ENCODE measurements at places on chromosomes 6 and 20.

- no peak for DNase-seq
Measured at GRCh38 chr20:61753316-61753942, 312.3 kb downstream of the TAF4 start.

DNA sequence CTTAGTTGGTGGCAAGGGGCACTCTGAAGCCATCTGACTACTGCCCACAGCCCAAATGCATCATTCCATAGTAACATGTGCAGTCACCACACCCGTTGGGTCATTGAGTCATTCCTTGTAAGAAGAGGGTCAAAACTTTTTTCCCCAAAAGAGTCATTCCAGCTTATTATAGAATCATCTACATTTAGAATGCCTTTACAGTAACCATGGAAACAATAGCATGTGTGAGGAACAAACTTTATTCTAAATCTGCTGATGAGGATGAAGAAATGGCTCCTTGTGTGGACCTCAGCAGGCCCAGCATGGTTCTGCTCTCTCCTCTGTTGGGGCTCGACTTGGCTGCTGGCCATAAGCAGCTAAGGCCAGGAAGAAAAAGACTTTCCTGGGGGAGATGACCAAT is 111.2 kb upstream of the PTPRT start:
- no peak for DNase-seq

- DNase-seq = no peak
Measured at GRCh38 chr20:21391185-21391971, 5.9 kb downstream of the NKX2-4 start.

- DNase-seq = no peak
Measured at GRCh38 chr6:147811913-147812629, 303.6 kb downstream of the SAMD5 start.

DNA sequence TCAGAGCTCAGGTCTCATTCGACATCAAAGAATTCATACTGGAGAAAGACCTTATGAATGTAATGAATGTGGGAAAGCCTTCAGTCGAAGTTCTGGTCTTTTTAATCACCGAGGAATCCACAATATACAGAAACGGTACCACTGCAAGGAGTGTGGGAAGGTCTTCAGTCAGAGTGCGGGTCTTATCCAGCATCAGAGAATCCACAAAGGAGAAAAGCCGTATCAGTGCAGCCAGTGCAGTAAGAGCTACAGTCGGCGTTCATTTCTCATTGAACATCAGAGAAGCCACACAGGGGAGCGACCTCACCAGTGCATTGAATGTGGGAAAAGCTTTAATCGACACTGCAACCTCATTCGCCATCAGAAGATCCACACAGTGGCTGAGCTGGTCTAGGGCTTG is 7.7 kb downstream of the ZSCAN9 start:
- no peak for DNase-seq

DNA sequence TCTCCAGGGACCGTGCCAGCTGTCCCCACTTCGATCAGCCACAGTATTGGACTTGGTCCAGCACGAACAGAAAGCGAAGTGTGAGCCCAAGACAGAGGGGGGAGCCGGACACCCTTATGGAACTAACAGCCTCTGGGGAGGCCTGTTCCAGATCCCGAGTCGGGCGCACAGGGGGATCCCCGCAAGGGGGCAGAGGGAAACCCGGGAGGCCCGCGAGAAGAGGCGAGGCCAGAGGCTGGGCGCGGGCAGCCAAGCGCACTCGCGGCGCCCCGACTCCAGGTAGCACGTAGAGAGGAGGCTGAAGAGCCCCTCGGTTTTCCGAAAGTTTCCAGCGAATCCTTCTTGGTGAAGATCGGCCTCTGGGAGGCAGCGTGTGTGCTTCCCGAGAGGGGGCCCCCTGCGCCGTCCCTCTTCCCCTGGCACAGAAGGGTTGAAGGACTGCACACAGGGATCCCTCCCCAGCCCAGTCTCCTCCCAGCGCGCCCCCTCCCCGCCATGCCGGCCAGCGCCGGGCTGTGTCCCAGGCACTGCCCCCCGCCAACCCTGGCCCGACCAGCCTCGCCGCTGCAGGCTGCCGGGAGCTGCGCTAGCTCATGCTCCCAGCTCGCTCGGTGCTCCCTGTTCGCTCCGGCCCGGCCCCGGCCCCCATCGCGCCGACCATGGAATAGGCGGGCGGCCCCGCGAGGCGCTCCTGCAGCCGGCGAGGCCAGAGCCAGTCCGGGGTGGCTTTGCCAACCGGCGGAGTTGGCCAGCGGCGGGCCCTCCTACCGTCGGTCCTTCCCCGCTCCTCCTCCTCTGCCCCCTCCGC is 577 bp upstream of the SLC24A3 start:
- no peak for DNase-seq

- no peak for DNase-seq
Measured at GRCh38 chr6:32583527-32583898, 6.1 kb downstream of the HLA-DRB1 start.

GRCh38 chr6:32933661-32934085 is 7.2 kb downstream of the HLA-DMB start:
- peak; percentile 72 for DNase-seq

DNA sequence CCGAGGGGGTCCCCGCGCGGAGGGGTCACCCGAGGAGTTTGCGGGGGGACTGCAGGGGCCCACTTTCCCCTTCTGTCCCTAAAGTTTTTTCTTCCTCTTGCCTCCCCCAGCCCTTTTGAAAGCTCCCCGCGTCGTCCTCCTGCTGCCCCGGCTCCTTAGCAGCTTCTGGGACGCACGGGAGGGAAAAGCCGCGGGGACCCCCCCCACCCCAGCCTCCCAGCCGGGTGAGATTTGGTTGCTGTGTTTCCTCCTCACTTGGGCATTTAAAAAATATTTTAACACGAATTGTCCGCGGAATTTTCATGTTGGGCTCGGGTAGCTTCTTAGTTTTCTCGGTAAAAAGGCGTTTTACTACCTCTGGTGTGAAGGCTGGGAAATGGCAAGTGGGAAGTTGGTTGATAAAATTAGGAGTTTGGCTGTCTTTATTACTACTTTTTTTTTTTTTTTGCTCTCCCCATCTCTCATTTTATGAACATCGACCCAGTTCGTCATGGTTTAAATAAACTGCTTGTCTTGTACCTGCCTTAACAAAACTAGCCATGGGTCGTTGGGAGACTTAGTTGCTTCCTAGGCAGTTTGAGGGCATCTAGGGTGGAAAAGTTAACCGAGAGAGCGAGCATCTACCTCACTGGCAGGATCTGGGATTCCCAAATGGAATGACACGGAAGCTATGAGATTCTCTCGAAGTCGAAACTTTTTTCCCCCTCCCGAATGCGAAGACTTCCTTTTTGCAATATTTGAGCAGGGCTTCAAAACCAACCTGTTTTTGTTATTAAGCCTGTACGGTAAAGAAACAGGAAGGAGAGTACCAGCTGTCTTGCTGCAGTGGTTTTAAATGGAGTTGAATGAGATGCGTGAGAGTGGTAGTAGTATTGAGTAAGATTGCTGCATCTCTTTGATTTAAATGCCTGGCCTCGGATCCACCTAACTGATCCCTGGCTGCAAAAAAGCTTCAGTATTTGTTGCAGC is 868 bp downstream of the NCOA3 start:
- DNase-seq = no peak

DNA sequence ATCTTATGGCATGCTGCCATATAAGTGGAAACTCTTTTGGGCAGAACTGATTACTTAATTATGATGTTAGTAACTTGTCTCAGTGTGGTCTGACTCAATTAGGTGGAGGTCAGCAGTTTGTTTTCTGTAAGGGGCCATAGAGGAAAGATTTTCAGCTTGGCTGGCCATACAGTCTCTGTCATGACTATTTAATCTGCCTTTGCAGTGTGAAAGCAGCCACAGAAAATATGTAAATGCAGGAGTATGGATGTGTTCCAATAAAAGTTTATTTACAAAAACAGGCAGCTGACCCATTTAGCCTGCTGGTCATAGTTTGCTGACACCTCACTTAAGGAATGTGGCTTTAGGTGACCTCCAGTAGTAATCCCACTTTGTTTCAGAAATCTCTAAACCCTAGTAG is 700.7 kb downstream of the EPM2A start:
- DNase-seq = no peak

DNA sequence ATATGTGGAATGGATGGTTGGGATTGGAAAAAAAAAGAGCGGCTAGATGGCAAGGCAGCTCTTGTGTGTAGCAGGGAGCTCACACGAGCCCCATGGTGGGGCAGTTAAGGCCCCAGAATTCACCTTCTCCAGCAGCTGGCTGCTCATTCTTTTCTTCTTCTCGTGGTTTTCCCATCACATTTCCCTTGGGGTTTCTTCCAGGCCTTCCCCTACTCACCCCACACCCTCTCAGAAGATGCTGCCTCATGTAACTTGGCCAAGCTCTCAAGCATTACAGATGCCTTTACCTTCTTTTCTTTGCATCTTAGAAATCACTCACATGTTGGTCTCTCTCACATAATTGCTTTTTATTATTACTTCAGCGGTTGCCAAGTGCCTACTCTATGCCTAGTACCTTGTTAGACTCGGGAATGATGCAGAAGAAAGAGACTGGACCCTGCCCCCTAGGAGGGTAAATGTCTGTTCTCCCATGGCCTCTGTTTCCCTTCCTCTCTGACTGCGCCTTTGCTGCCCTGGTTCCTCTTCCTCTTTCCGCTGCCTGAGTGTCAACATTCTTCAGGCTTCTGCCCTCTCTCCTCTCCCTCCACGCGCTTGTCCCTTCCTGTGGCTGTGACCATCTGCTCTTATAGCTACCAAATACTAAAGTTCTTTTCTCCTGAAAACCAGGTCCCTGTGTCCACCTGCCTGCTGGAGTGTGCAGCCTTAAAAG is 28.6 kb downstream of the PPARD start:
- DNase-seq = no peak

- DNase-seq = no peak
Measured at GRCh38 chr20:4082406-4083097, 67.2 kb upstream of the RNF24 start.
